ENCODE measurements at places on chromosomes 1 and 21. TPM values are rescaled to one million over a fixed set of nuclear protein-coding genes. Genes with fewer than 3 reads are reported as not detected.

TRPM2 gene
- total RNA-seq: 5.7 TPM

CHAF1B gene
- 3.1 TPM for total RNA-seq

C8B gene
- total RNA-seq: not detected

FBLIM1 gene
- total RNA-seq: 231 TPM

PLA2G2F gene
- not detected for total RNA-seq

KISS1 gene
- total RNA-seq: not detected

CLCA4 gene
- total RNA-seq: not detected

RGSL1 gene
- not detected for total RNA-seq

SPATA45 gene
- total RNA-seq: not detected

EPHA8 gene
- total RNA-seq: not detected

PRKAA2 gene
- total RNA-seq: 1.3 TPM

MAP3K21 gene
- total RNA-seq: 0.53 TPM

NCAM2 gene
- 7.6 TPM for total RNA-seq

FCRL5 gene
- total RNA-seq: not detected

ANKRD35 gene
- total RNA-seq: 0.93 TPM

GOLT1A gene
- total RNA-seq: not detected
